GM03348 (cell line): ENCODE measurements at places on chromosomes 3 and 15.
A peak's percentile ranks its signal among the peaks of the same experiment; 100 is the strongest.

DNA sequence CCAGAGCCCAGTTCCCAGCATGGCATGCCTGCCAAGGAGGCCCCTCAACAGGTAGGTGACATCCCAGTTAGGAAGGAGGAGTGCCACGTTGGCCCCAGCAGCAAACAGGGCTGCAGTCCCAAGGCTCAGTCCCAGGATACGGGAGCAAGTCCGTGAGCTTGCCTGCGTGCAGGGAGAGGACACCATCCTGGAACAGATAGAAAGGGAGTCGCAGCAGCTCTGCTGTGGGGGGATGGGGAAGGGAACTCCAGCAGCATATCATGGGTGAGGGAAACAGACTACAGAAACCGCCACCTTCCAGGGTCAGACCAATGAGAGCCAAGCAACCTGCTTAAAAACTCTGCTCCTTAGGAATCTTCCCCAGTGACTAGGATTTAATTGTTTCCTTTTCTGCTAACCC is 9.4 kb upstream of the DYNLT2B start:
- peak; percentile 23 for DNase-seq

- no peak for DNase-seq
These were observed 7.4 kb downstream of the HMCES start for GRCh38 chr3:129286081-129286480.

DNA sequence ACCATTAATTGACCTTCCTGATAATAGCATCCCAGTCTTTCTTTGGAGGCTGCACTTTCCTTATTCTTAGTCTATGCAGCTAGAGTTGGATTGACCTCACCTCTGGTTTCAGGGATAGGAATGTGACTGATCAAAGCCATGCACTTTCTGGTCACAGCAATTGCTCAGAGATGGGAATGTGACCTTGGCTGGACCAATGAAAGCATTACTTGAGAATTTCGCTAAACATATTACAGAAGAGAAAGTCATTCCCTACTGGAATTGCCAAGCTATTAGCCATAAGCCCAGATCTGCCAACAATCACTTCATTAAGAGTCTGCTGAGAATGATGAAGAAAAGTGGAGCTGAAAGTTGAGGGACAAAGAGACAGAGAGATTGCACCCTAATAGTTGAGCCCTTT is 32.7 kb downstream of the RTP1 start:
- DNase-seq, result no peak

- no peak for DNase-seq
These were observed 9.4 kb downstream of the APBA2 start for GRCh38 chr15:28895146-28895545.

DNA sequence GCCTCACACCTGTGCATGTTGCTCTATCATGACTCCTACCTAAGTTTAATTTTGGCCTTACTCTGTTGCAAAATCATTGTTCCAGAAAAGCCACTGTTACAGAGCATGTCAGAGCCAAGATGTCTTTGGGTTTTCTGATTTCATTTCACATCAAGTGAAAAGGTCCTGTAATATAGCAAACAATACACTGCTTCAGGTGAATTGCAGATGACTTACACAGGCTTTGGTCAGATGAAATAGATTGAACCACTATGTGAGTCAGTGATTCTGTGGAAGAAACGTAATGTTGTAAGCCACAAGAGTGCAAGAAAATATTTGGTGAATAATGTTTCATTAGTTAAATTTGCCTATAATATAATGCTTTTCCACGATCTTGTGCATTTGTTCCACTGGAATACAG is 22.7 kb downstream of the EBLN2 start:
- no peak for DNase-seq

DNA sequence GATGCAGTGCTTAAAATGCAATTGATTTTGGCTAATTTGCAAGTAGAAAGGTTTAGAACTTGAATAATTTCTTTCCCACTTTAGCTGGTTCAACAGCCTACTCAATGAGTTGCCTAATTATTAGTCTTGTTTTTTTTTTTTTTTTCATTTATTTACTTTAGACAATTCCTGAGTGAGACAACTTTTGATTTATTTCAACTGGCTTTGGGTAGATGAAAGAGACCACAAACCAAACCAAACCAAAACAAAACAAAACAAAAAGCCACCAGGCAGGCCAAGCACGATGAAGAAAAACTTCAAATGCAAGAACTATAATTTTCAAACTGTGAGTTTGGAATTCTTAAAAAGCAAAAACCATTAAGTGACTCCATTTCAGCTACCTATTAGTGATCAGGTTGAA is 469.9 kb downstream of the GBE1 start:
- DNase-seq, result no peak

GRCh38 chr3:66236281-66236680 is 15.5 kb downstream of the SLC25A26 start:
- DNase-seq, result peak; percentile 27

DNA sequence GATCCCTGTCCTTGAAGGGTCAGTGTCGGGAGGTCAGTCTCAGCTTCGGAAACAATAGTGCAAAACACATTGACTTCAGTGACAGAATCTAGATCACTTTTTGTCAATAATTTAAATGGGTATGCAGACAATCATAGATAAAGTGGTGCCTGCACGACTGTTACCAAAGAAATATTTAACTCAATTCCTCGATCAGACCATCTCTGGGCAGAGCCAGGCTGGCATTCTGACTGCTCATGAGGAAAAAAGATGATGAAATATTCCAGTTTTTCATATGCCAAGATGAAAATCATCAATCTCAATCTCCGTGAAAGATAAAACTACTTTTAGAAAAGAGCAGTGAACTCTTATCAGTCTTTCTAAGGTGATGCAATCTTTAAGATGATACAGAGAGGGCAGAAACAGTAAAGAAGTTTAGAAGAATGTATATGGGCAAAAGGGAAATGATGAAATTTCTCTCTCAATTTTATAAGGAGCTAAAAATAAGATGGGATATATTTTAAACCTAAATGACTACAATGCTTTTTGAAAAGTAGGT is 169.9 kb downstream of the WDR72 start:
- no peak for DNase-seq

GRCh38 chr15:33754242-33754641 is 214.1 kb upstream of the CHRM5 start:
- DNase-seq, result no peak

DNA sequence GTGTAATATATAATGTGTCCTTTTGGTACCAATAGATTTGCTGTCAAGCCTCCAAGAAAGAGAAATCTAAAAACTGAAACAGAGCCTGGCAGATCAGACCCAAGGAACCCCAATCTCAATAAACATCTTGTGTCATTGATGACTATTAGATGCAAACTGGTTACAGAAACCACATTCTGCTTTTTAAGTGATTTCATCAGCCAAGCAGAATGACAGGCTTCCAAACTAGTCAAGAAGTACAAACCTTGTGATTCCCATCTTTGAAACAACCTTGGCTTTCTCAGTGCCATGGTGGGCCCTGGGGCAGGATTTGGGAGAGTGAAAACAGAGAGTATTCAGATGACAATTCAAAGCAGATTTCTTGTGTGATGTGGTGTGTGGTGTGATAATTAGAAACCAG is 45.6 kb upstream of the STRIT1 start:
- DNase-seq, result peak; percentile 13

GRCh38 chr15:81573098-81573746 is 199.2 kb upstream of the TMC3 start:
- DNase-seq, result no peak

DNA sequence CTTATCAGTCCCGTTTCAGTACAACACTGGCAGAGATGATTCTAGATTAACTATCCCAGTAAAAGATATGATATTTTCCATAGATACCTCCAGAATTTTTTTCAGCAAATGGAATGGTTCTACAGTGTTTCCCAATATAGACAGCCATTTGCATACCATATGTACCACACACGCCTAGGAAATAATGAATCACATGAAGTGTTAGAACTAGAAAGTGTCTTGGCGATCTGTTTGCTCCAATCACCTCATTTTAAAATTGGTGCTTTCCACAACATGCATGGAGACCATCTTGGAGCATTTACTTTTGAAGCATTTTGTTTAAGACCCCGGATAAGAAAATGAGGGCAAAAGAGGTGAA is 2.0 kb downstream of the C2CD4A start:
- DNase-seq, result no peak

- no peak for DNase-seq
These were observed 401.8 kb downstream of the SHQ1 start for GRCh38 chr3:72446218-72447058.

DNA sequence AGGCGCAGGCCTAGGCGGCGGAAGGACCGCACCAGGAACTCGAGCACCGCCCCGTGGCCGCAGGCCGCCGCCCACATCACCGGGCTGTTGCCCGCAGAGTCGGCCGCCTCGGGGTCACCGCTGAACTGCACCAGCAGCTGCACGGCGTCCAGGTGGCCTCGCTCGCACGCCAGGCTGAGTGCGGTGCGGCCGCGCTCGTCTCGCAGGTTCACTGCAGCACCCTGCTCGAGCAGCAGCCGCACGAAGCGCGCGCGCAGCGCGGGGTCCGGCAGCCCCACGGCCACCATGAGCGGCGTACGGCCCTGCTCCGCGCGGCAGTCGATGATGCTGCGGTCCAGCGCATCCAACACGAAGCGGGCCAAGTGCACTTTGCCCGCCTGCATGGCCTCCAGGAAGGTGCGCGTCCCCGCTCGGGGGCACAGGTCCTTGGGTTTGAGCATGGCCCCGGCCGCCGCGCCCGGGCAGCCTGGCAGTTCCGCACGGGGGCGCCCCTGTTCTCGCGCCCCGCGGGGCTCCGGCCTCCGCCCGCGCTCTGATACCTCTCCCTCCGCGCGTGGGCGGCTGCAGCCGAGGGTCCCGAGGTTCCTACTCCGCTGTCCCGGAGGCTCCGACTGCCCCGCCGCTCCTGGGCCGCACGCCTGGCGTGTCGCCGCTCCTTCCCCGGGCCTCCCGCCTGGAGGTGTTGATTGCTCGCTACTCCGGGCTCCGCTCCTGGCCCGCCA is 556 bp downstream of the ANKRD63 start:
- DNase-seq, result peak; percentile 66

DNA sequence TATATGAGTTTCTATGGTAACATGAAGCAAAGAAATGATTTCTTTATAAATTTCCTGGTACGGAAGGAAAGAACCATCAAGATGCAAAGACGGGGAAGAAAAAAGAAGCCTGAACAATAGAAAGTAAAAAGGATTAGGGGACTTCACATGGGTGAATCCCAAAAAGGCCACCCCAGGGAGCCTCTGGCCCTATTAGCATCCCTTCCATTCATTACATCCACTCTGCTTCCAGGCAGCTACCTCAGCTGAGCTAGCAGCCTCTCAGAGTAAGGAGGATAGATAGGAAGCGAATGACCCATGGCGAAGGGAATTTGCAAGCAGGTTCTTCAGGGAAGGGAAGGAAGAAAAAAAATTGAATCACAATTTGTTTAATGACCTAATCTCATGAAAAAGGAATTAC is 81.6 kb downstream of the GABRB3 start:
- DNase-seq, result no peak

DNA sequence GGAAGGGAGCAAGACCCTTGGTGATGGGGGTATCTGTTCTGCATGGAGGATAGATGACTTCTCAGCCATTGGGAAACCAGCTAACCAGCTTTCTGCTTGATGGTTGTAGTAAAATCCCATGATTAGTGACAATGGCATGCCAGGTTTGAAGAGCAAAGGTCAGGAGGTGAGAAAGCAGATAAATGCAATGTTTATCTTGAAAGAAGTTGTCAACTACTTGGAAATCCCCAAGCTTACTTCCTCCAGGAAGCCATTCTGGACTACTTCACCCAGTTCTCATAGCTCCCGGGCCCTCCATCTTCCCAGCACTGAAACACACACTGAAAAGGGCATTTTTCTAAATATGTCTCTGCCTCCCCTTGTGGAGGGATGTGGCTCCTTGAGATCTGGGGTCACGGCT is 51.3 kb downstream of the SMAD3 start:
- DNase-seq, result no peak

GRCh38 chr3:114327665-114328064 is 33.8 kb downstream of the TIGIT start:
- DNase-seq, result no peak

DNA sequence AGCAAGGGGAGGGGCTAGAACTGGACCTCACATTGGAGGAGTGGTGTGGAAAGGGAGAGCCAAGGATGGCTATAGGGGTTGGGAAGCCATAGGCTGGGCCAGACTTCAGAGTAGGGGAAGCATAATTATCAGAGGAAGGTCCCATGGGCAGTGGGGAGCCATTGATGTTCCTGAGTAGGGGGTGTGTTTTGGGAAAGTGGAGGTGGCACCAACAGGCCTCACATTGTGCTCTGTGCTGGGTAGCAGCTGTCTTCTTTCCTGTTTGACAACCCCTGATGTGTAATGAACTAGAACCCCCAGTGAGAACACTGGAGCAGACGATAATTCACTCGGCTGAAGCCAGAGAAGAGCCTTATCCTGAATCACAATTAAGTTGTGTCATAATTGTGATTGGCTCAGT is 41.2 kb downstream of the SLC6A11 start:
- DNase-seq, result no peak

GRCh38 chr3:143510601-143511000 is 337.7 kb downstream of the SLC9A9 start:
- no peak for DNase-seq

DNA sequence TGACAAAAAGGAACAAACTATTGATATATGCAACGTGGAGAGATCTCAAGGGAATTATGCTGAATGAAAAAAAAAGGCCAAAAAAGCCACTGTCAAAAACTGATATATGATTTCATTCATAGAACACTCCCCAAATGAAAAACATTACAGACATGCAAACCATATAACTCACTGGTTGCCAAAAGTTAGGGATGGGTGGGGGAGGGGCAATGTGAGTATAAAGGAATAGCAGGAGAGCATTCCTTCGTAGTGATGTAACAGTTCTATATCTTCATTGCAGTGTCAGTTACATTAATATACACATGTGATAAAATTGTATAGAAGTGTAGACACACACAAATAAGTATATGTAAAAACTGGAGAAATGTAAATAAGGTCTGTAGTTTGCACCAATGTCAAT is 12.2 kb downstream of the GBE1 start:
- no peak for DNase-seq

DNA sequence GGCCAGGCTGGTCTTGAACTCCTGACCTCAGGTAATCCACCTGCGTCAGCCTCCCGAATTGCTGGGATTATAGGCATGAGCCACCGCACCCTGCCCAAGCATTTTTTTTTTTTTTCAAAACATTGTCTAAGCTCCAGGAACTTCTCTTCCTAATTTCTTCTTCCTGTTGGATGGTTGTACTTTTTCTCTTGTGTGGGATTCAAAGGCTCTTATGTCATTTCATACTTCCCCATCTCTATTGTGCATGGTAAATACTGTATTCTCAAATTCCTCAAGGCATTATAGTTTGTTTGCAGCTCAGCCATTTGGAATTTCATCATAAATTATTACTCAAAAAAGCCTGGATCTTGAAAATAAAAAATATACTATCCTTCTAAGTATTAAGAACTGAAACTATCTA is 199.1 kb upstream of the GADL1 start:
- no peak for DNase-seq
